ENCODE measurements at places on chromosomes 13 and 19.
A peak's percentile ranks its signal among the peaks of the same experiment; 100 is the strongest.

- no peak for DNase-seq
Observed at GRCh38 chr19:47418692-47419029, 666 bp downstream of the MEIS3 start.

- DNase-seq, result peak; percentile 19
Observed at GRCh38 chr19:30222992-30223865, 149.0 kb upstream of the ZNF536 start.

DNA sequence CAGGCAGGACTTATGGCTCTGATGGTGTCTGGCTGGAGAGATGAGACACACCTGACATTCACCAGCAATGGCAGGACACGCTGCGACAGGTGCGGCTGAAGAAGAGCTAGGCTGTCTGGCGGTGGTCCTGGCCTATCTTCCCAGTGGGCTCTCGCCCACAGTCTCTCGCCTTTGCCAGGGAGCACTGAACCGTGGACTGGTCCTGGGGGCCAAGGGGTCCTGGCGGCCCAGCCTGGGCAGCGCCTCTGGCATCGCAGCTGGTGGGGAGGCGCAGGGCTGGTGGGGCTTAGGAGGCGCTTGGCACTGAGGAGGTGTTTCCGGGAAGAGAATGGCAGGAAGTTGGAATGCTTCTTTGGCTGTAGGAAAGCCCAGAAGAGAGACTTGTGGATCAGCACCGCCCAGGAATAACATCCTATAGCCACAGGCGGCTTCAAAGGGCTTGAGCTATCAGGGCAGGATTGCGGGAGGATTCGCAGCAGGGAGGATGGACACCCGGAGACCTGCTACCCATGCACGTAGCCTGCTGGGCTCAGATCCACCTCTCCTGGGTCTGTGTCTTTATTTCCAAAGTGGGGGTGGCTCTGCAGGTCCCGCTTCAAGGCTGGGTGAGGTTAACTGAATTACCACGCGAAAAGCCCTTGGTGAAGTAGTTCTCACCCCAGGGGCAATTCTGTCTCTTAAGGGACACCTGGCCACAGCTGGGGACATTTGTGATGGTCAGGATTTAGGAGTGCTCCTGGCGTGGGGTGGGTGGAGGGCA lies 14.6 kb downstream of the KDM4B start:
- DNase-seq, result no peak

- DNase-seq, result no peak
Observed at GRCh38 chr13:80463673-80464352, 122.9 kb upstream of the SPRY2 start.

DNA sequence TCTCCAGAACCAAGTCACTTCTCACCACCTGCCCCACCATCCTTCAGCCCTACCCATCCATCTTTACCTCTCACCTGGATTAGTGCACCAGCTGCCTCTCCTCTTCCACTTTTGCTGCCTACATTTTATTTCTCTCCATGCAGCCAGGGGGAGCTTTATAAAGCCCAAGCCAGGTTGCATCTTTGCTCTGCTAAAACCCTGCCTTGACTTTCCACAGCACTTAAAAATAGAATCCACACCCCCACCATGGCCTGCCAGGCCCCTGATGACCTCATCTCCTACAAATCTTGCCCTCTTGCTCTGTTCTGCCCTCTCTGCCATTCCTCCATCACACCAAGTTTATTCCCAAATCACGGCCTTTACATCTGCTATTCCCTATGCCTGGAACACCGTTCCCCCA lies 1.8 kb downstream of the HOOK2 start:
- no peak for DNase-seq

- DNase-seq, result no peak
Observed at GRCh38 chr13:113941571-113942191, 32.2 kb downstream of the C13orf46 start.

DNA sequence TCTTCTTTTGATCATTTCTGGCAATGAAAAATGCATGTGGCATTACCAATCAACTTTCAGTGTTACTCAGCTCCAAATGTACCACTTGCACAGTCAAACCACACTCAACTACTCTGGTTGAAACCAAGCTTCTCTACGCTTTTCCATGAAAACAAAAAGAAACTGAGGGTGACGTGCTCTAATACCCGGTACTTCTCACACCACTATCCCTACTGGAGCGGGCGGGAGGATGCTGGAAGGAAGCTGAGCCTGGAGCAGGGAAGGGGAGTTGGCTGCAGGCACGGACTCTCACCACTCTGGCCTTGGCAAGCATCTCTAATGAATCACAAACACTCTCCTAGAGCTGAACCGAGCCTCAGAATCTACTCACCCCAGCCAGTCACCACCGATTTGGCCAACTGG lies 48.2 kb downstream of the STK24 start:
- no peak for DNase-seq

- DNase-seq, result no peak
Observed at GRCh38 chr19:55537741-55538111, 793 bp upstream of the SBK2 start.

DNA sequence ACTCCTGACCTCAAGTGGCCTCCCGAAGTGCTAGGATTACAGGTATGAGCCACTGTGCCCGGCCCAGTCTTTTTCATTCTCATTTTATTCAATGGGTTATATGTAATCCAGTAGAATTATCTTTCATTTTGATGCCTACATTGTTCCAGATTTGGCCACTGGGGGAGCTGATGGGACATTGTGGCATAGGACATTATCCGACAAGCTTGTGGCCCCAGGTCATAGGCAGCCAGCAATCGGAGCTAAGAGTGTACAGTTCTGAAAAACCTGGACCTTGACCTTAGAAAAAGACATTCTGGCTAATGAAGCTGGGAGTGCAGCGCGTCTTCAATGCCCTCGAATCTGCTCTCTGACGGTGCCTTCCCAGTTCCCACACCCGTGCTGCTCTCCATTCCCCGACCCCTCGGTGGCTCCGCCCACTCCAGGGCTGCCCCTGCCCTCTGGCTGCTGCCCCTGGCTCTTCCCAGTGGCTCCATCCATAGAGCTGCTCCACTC lies 108.7 kb downstream of the TEX29 start:
- DNase-seq, result peak; percentile 63

GRCh38 chr13:73767191-73767741 lies 366.9 kb downstream of the KLF12 start:
- DNase-seq, result no peak

GRCh38 chr19:44515031-44515430 lies 14.4 kb downstream of the CEACAM20 start:
- no peak for DNase-seq

DNA sequence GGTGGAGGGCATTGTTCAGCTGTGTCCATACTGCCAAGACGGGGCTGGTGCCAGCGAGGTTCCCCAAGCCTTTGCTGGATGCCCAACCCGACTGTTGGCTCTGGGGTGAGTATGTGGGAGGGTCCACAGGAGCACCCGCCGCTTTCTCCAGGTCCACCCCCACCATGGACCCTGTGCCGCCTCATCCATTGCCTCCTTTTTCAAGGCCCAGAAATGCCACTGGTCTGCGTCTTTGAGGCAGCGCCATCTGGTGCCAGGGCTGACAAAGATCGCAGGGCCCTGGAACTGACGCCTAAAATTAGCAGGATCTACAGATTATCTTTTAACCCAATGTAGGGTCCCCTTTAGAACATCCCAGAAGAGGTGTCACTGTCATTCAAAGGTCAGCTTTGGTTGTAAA lies 34.6 kb downstream of the NFIX start:
- no peak for DNase-seq

DNA sequence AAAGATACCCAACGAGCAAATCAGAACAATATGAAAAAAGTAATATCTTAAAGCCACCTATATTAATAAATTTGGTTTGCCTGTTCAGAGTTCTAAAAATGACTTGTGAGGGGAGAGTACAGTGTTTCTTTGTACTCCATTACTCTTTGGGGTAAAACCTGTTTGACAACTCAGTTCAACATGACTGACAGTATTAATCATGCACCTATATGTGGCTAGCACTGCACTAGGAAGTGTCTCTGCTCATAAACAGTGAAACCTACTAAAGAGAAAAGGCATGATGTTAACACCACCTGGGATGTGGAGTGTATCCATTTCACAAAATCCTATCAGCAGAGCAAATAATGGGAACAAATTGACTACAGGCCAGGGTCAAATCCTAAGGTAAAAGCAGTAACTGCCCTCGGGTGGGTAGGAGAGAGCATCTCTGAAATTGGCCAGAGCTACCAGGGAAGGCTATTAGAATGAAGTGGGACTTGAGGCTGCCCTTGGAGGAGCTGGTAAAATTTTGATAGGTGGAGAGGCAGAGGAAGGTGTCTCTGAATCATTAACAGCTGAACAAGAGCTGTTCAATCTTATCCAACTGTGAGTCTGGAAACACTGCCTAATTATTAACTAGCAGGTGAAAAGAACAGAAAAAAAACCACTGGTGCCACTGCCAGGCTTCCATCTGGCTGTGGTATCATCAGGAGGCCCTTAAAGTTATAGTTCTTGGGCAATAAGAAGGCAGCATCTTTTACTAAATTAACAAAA lies 365.1 kb downstream of the DNAJC15 start:
- DNase-seq, result no peak

DNA sequence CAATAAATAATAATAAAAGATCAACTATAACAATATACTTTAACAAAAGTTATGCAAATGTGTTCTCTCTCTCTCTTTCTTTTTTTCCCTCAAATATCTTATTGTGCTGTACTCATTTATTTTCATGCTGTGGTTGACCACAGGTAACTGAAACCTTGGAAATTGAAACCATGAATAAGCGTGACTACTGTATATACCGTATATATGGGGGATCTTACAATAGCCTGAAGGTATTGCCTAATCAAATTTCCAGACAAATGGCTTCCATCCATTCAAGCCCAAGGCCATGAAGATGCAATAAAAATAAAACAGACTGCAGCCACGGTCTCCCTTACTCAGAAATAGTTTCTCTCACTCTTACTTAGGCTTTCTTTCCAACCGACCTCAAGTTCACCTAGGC lies 98.3 kb downstream of the SLITRK6 start:
- DNase-seq, result no peak

DNA sequence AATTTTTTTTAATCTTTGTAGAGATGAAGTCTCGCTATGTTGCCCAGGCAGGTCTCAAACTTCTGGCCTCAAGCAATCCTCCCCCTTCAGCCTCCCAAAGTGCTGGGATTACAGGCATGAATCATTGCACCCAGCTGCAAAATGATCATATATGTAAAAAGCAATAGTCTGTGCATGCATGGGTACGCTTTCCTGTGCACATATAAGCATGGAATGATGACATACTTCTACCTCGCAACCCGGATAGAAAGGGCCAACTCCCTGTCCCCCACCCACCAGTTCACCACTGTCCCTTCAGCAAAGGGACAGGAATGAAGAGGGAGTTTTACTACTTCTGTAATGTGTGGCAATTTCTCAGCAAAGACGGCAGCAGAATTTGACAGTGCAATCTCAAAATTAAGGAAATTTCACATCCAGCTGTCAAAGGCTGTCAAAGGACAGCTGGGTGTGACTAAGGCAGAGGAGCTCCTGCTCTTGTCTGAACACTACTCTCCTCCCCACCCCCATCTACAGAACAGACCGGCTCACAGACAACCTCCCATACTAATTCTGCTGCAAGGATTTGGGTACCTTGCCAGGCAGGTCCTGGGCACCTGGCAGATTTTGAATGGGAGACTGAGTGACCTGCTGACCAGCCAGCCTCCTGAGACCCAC lies 95.6 kb downstream of the TSHZ3 start:
- no peak for DNase-seq

DNA sequence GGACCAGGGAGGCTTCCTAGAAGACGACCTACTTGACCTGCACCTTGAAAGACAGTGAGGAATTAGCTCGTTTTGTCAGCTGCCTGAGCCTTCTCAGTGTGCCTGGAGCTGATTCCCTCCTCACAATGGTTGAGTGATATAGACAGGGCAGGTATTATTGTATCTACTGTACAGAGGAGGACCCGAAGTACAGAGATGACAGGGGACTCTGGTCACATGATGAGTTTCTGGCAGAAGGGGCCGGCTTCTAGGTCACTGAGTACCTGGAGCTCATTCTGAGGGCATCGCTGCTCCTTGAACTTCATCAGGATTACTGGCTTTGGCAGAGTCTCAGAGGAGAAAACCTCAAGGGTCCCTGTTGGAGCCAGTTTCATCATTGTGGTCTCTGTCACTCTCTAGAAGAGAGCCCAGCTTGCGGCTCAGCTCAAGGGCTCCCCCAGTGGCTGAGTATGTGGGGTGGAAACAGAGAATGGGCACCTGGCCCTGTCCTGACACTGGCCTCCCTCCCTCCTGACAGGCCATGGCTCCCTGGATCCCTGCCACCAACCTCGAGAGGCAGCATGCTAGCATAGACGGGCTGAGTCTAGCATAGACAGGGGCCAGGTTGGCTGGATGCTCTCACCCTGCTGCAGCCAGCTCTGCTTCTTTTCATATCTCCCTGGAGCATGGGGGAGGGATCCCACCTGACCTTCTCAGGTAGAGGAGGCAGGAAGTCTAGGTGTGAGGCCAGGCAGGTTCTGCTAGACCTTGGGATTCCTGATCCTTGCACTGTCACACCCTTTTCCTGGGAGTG lies 38.7 kb downstream of the NFIX start:
- DNase-seq, result peak; percentile 71

DNA sequence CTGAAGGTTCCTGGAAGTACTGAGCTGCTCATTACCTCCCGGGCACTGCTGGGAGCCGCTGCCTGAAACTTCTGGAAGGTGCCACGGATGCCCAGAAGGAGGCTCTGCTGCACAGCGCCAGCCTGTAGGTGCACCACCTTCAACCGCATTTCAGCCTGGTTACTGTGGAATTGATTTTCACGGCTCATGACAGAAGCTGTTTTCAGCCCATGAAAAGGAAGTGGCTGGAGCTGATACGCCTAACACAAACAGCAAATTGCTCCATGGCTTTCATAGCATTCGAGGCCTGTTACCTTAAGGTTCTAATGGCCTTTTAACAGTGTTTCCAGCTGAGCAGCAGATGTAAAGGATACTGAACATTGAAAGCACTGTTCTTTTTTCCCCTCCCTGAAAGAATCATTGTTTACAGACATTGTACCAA lies 22.0 kb downstream of the GPC6 start:
- DNase-seq, result no peak

DNA sequence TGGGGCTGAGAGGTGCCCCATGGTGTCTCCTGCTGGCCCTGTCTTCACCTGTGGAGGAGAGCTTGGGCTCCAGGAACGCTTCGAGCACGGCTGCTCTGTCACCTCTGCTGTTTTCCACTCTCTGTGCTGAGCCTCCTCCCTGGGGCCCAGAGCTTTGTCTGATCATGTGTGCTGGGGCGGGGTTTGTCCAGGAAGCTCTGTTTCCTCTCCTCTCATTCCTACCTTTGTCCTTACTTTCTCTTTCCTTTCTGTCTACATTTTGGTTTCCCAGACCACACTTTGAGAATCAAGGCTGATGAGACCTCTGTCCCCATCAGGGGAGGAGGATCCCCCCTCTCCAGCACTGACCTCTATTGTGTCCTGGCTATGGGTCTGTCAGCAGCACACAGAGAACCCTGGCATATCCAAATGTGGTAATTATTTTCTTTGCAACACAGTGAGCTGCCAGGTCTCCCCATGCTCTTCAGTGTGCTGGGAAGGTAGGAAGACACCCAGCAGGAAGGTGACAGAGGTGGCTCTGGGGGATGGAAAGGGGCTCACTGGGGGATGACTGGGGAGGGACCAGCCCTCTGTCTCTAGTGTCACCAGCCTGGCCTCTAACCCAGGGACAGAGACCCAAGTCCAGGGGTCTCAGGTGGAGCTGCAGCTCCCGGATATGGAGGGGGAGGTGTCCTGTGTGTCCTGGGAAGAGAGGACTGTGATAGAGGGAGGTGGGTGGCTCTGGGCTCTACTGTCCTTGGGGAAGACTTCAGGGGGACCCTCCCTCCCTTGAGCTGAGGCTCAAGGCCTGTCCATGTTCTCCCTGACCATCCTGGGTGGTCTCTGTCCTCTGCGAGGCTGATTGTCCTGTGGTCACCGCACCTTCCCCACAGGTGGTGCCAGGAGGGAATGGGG lies at the start of gene CEACAM1:
Gene CEACAM1, minus strand, starts transcription at position 128 of the 894 bp plus-strand sequence. Its CDS starts 107 bp downstream, at position 21.
- DNase-seq, result peak; percentile 48
